CD4-positive, alpha-beta T cell treated with Interleukin-12 subunit alpha and Interleukin-12 subunit beta, for 1 hour (primary cell): ENCODE measurements at places on chromosomes 4 and X.

DNA sequence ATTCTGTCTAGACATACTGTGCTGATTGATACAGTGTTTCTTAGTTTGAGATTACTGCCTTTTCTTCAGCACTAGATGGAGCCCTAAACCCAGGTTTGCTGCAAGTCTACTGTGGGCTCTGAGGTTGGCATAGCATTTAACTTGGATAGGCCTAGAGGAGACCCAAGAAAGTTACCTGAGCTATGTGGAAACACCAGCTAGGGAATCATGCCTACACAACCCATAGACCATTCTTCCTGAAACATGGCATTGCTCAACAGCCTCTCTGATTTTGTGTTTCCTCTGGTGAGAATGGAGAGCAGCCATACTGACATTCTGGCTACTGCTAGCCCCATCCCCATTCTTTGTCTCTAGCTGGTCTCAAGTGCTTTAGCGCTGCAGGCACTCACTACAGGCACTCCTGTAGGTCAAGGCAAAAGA is 287.7 kb upstream of the PCDH18 start:
- DNase-seq, result no peak

DNA sequence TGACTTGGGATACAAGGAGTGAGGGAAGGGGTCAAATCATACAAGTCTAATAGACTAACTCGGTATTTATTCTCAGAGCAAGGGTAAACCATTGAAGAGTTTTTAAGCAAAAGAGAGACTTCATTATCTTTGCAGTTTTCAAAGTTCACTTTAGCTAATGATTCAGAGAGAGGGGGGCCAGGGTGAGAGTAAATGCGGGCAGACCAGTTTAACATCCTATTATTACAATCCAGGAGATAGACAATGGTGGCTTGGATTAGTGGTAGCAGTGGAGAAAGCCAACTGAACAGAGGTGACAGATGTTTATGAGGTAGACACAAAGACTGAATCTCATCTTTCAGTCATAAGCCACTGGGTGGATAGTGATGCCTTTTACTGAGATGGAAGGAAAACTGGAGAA is 57.9 kb downstream of the CPEB2 start:
- no peak for DNase-seq

DNA sequence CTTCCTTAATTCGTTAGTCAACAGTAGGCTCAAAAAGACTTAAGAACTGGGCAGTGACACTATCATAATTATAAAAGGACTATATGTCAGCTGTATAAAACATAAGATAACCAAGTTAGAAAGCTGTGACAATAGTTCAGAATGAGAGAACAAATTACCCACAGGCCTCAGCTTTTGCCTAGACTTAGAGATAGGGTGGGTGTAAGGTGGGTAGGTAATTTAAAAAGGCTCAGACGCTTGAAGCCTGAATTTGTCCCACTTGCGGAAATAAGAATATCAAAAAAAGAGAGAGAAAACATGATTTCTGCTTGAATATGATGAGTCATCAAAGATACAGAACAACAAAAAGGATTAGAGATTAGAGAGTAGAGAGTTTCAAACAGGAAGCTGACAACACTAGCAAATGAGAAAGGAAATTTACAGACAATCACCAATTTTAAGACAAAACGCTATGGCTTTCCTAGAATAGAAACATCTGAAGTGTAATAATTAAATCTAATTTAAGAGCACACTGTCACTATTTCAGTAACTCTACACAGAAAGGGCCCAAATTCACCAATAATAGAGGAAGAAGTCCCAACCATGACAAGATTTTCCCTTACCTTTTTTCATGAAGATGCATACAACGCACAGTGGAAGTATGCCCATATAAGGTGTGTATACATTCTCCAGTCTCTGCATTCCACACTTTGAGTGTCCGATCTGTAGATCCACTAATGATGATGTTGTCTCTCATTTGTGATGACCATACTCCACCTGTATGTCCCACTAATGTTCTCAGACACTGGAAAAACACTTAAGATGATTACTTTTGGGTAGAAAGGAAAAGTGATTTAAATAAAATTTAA is 208.1 kb downstream of the FBXW7 start:
- peak; percentile 2 for DNase-seq

GRCh38 chr4:158203436-158203835 is 6.8 kb upstream of the TMEM144 start:
- DNase-seq, result no peak

GRCh38 chrX:134158821-134159512 is 78.0 kb upstream of the CCDC160 start:
- no peak for DNase-seq

DNA sequence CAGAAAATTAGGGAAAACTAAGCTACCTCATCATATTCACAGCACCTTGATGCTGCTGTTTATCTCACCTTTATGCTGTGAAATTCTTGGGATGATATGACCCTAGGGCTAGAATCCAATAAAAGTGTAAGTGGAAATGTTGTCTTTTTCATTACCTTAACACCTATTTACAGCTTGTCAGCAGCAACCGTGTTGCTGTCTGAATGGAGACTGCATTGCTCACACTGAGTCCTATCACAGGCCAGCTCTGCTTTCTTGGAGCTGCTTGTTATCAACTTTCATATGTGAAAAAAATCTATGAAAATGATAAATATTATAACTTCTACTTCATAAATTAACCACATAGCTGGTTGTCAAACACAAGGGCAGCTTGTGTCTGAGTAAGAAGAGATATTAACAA is 789.5 kb downstream of the TECRL start:
- no peak for DNase-seq

DNA sequence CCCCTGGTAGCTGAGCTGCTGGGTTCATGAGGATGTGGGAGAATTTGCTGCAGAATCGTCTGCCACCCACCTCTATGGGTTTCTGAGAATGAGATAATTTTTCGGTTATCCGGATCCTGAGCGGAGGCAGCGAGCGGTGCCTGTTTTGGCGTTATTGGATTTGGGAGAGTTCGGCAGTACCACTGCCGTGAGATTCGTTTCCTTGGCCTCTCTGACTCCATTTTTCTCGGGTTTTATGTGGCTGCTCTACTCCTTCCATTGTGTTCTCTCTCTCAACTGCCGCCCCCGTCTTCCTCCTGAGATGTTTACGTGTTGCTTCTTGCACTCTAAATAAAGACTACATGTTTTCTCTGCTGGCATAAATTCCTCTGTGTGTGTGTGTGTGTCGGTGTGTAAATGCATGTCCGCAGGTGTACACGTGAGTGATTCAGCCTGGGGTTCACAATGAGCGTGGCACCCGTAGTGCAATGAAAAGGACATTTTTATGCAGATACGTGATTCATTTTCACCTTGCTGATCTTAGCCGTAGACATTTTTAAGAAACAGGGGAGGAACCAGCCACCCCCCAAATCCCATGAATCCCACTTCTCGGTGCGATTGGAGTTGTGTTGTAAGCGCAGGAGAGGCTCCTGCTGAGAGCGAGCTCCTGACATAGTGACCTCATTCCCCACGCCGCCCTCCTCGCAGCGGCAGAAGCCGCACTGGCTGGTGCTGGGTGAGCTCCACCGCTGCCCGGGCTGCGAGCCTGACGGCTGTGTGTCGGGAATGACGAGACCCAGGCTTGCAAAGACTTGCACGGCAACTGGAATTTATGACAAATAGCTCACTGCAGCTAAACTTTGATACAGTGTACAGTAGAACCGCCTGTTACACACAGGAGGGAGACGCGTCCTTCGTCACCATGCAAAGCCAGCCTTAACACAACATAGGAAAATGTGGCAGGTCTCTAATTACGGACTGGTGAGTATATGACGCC is 82.2 kb downstream of the STOX2 start:
- DNase-seq, result no peak

GRCh38 chr4:75154994-75155393 is 222.1 kb downstream of the PARM1 start:
- no peak for DNase-seq

GRCh38 chrX:68049466-68049865 is 383.8 kb downstream of the OPHN1 start:
- DNase-seq, result no peak

GRCh38 chrX:103783196-103783595 is 6.6 kb downstream of the PLP1 start:
- no peak for DNase-seq

DNA sequence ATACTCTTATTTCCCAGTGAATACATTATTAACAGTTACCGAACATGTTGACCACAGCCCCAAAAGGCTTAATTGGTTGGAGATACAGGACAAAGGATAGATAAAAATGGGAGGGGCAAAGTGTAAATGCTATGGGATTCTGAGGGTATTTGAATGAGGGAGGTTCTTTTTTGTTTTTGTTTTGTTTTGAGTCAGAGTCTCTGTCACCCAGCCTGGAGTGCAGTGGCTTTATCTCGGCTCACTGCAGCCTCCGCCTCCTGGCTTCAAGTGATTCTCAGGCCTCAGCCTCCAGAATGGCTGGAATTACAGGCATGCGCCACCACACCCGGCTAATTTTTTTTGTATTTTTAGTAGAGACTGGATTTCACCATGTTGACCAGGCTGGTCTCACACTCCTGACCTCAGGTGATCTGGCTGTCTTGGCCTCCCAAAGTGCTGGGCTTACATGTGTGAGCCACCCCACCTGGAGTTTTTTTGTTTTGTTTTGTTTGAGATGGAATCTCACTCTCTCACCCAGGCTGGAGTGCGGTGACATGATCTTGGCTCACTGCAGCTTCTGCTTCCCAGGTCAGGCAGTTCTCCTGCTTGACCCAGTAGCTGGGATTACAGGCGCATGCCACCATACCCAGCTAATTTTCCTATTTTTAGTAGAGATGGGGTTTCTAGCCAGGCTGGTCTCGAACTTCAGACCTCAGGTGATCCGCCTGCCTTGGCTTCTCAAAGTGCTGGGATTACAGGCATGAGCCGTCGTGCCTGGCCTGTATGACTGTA is 9.0 kb downstream of the UBE2K start:
- no peak for DNase-seq

DNA sequence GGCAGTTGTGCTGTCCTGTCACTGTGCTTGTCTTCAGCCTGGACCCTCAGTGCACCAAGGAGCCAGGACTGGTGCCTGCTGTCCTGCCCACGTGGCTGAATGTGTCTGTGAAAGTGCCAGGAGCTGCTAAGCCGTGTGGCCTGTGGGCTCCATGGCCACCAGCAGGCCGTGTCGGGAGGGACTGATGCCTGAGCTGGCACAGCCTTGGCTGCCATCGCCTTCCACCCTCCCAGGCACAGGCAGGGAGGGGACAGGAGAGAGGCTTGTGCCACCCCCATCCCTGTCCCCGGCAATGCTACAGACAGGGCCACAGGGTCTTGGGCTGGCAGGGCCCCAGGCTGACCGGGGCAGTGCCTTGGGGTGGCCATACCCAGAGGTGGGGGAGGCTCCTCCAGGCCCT is 24.8 kb downstream of the DOK7 start:
- DNase-seq, result no peak

DNA sequence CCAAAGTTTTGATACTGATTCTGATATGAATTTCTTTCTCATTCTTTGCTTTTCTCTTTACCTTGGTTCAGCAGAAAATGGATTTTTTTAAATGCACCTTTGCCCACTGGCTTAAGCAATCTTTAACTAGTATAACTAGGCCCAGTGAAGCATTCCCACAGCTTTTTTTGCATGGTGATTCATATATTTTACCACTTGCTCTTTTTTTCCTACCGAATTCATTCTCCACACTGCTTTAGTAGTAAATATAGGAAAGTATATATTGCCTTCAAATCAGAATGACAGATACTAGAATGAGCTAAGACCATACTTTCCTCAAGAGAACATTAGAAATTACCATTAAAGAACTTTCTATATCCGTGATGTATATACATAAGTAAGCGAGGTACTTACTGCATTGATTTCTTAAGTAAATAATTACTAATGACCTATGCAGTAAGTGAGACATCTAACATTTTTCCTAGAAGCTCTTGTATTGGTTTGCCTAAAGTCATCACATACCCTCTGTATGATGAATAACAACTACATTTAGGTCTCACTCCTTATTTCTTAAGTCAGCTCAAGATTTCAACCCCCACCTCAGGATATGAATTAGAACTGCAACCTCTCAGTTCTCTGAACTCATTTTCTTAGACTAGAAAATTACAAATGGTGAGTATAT is 44.2 kb downstream of the SLC4A4 start:
- DNase-seq, result no peak

DNA sequence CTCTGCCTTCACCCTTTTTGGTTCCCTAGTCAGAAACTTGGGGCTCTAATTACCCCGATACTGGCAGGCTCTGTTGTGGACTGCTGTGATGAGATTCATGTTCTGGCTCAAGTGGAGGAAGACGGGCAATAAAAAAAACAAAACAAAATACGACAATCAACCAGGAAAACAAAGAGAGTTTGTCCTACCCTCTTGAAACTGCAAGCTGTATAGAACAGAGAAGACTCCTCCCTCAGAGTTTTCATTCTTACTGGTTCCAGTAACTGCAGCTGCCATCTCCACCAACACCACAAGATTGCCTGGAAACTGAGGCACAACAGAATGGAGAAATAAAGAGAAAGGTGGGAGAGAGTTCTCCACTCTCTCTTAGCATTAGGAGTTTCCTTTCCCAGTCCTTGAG is 11.1 kb upstream of the IL1RAPL1 start:
- no peak for DNase-seq

DNA sequence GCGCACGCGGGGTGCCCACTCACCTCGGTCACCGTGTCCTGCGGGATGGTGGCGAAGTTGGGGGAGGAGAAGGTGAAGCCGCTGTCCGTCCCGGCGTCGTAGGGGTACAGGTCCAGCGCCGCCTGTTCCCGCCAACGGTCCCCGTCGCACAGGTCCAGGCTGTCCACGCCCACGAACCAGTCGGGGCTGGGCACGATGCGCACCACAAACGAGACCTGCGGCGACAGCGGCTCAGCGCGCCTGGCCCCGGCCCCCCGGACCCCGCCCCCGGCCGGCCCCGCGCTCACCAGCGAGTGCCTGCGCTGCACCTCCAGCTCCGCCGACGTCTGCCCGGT is 1.4 kb downstream of the SPON2 start:
- no peak for DNase-seq

GRCh38 chr4:56995525-56995924 is 16.8 kb downstream of the POLR2B start:
- DNase-seq, result no peak

- DNase-seq, result no peak
Measured at GRCh38 chr4:140154572-140154891, 548 bp upstream of the MAML3 start.

DNA sequence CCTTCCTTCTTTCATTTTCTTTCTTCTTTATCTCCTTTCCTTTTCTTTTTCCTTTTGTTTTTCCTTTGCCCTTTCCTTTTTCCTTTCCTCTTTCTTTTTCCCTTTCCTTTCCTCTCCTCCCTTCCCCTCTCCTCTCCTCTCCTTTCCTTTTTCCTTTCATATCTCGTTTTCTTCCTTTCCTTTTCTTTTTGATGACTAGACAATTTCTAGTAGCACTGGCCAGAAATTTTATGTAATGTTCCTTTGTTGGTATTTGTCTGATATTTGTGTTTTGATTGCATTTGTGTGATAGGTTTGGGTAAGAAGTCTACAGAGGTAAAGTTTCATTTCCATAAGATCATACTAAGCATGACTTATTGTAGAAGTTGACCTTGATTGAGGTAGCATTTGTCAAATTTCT is 1722.9 kb upstream of the IGFBP7 start:
- no peak for DNase-seq

DNA sequence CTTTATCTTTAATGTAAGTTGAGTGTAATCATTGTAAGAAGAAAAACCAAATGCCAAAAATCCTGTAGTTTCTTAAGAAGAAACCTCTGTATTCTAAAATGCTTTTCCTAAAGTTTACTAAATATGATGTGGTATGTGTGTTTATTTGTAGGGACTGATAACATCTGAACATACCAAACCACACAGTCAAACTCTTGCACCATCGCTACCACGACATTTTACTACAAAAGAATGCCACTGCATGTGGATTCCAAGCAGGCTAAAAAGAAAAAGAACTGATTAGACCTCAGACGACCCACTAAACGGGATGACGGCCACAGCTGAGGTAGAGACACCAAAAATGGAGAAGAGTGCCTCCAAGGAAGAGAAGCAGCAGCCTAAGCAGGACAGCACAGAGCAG is 46.1 kb downstream of the LAS1L start:
- no peak for DNase-seq
